Ascending aorta (tissue), 2 donors: ENCODE measurements at places on chromosomes 2 and 18. TPM values are rescaled to one million over a fixed set of nuclear protein-coding genes. Genes with fewer than 3 reads are reported as not detected.

DNA sequence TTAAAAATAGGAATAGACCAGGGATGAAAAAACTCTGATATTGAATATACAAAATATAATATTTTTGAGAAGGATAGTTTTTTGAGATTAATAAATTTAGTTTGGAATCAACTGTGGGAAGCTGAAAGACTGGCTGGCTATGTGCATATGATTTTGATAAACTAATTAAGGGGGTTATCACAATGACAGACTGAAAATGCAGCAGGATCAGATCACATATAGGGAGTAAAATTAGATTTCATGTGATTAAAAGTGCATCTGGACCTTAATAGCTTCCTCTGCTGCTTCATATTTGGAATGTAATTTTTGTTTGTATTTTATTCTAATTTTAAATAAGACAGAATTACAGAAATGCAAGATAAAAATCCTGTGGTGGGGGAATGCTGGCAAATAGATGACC is 111.7 kb downstream of the CCDC102B start:
- no peaks in the 10 kb centered on the region for H3K36me3 ChIP-seq
- H3K4me3 ChIP-seq, result no peak overlapping the region
- no peak for DNase-seq

DNA sequence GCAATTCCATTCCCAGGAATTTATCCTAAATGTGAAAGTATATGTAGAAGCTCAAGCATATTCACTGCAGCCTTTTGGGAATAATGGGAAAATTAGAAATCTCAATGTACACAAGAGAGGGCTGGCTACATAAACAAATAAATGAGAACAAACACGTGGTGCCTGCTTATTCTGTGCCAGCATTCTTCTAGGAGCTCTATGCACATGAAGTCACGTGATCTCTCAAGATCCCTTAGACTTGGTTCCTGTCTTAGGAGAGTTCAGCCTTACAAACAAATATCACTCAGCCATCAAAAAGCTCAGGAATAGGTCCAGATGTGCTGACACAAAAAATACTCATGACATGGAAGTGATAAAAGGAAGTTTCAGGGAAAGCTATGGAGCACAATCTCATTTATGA is 92.9 kb upstream of the SP3 start:
- no peaks in the 10 kb centered on the region for H3K36me3 ChIP-seq
- H3K27me3 ChIP-seq, result no peaks in the 10 kb centered on the region
- no peaks in the 10 kb centered on the region for H3K4me1 ChIP-seq
- H3K4me3 ChIP-seq, result no peak overlapping the region
- DNase-seq, result no peak

- H3K4me1 ChIP-seq, result peaks cover 4% of the 10 kb centered on the region
- peak within 1 kb of the TSS; percentile 61 for H3K4me3 ChIP-seq
Observed at GRCh38 chr2:27086724-27087593, at the start of gene KHK. Gene KHK, plus strand, starts transcription at chr2:27086772. Its CDS starts 488 bp downstream, at chr2:27087260.

DNA sequence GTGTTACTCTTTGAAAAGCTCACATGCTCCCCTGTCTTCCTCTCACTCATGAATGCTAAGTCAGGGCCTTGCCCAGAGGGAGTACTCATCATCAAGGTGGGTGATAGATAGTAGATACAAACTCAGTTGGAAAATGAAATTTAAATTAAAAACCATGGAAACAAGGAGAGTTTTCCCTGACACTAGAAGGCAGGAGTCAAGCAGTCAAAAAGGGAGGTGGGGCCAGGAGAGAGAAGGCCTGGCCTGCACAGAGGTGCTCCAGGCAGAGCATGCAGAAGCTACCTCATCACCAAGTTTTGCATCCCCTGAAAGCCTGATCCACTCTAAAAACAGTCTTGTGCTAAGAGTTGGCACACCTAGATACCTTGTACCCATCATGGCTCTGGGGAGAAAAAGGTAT is 143.7 kb downstream of the MYO5B start:
- no peak overlapping the region for H3K27ac ChIP-seq
- H3K36me3 ChIP-seq, result no peaks in the 10 kb centered on the region
- no peaks in the 10 kb centered on the region for H3K4me1 ChIP-seq
- DNase-seq, result no peak

GRCh38 chr2:133292259-133292658 is 276.0 kb downstream of the NCKAP5 start:
- no peaks in the 10 kb centered on the region for H3K36me3 ChIP-seq
- no peaks in the 10 kb centered on the region for H3K27me3 ChIP-seq
- no peak overlapping the region for H3K4me3 ChIP-seq
- DNase-seq, result no peak
- H3K27ac ChIP-seq, result no peak overlapping the region

DNA sequence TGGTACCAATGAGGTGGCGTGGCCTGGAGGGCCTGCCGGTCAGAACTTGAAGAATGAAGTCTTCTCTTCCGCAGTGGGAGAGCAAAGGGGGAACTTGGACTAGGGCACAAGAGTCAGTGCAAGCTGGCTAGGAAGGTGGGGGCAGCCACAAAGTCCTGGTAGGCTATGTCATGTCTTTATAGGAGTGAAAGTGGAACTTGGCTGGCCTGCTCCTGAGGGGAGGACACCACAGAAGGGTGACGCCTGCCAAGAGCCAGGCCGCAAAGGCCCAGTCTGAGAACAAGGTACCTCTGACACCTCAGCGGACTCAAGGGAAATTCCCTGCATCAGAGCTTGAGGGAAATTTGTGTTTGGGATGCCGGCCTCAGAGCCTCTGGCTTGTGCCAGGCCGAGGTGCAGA is 32.2 kb upstream of the MAP3K20 start:
- no peaks in the 10 kb centered on the region for H3K27me3 ChIP-seq
- no peak overlapping the region for H3K27ac ChIP-seq
- H3K4me1 ChIP-seq, result no peaks in the 10 kb centered on the region
- H3K36me3 ChIP-seq, result no peaks in the 10 kb centered on the region
- no peak overlapping the region for H3K4me3 ChIP-seq

DNA sequence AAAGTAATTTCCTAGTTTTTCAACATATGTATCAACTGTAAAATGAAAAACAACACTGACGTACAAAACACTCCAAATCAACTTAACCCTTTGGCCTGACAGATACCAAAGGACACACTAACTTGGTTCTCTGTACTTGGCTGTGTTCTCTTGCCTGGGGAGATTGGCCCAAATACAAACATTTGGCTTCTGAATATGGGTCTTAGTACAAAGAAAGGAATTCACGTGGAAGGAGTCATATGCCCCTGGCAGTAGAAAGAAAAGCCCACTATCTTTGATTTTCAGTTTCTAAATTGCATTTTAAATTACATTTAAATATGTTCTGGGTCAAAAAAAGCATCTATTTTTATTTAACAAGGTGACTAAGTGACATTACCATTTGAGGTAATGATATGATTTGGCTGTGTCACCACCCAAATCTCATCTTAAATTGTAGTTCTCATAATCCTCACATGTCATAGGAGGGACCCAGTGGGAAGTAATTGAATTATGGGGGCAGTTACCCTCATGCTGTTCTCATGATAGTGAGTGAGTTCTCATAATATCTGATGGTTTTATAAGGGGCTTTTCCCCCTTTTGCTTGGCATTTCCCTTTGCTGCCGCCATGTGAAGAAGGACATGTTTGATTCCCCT is 153.6 kb upstream of the CCDC195 start:
- H3K27ac ChIP-seq, result peak overlapping the region; percentile 41
- no peak overlapping the region for H3K4me3 ChIP-seq
- no peak for DNase-seq
- peaks cover 4% of the 10 kb centered on the region for H3K36me3 ChIP-seq
- H3K27me3 ChIP-seq, result no peaks in the 10 kb centered on the region

Gene DTNA
- 7.3 TPM for total RNA-seq

Gene IGFBP5
- total RNA-seq, result 1,280 TPM
